ENCODE measurements at places on chromosomes 4 and X. TPM values are rescaled to one million over a fixed set of nuclear protein-coding genes. Genes with fewer than 3 reads are reported as not detected.

- no peaks in the 10 kb centered on the region for H3K4me1 ChIP-seq
- H3K27ac ChIP-seq: no peak overlapping the region
- no peaks in the 10 kb centered on the region for H3K27me3 ChIP-seq
- no peak overlapping the region for H3K4me3 ChIP-seq
Observed at GRCh38 chr4:22045051-22045630, 96.6 kb upstream of the KCNIP4 start.

DNA sequence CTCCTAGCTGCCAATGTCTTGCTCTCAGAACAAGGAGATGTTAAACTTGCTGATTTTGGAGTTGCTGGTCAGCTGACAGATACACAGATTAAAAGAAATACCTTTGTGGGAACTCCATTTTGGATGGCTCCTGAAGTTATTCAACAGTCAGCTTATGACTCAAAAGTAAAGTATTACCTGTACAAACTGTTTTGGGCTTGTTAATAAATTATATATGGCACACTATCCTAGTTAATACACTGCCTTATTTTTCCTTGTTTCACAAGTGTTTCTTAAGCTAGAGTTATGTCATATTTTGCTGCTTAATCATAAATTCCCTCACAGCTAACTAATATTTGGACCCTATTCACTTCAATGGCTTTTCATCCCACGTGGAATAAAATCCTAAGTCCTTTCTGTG is 45.3 kb downstream of the STK26 start:
- H3K27ac ChIP-seq: no peak overlapping the region
- H3K27me3 ChIP-seq: no peaks in the 10 kb centered on the region
- H3K36me3 ChIP-seq: no peaks in the 10 kb centered on the region
- no peak for DNase-seq

- no peaks in the 10 kb centered on the region for H3K36me3 ChIP-seq
- no peak for DNase-seq
- H3K27ac ChIP-seq: no peak overlapping the region
- no peaks in the 10 kb centered on the region for H3K4me1 ChIP-seq
- no peak overlapping the region for H3K4me3 ChIP-seq
Observed at GRCh38 chr4:151599863-151600262, 160.9 kb downstream of the GATB start.

- no peaks in the 10 kb centered on the region for H3K27me3 ChIP-seq
- H3K4me1 ChIP-seq: no peaks in the 10 kb centered on the region
- no peaks in the 10 kb centered on the region for H3K36me3 ChIP-seq
- peak; percentile 55 for DNase-seq
Observed at GRCh38 chrX:136065044-136065671, 79.9 kb downstream of the SLC9A6 start.

DNA sequence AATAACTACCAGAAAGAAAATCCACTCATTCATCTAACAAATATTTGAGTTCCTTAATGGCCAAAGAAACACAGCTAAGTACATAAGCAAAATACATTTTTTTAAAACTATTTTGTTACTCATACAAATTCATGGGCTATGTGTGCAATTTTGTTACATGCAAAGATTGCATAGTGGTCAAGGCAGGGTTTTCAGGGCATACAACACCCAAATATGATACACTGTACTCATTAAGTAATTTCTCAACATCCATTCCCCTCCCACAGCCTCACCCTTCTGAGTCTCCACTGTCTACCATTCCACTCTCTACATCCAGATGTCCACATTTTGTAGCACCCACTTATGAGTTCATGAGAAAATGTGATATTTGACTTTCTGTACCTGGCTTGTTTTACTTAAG is 58.2 kb downstream of the BRWD3 start:
- no peaks in the 10 kb centered on the region for H3K36me3 ChIP-seq
- DNase-seq: no peak
- no peak overlapping the region for H3K4me3 ChIP-seq
- no peaks in the 10 kb centered on the region for H3K27me3 ChIP-seq

DNA sequence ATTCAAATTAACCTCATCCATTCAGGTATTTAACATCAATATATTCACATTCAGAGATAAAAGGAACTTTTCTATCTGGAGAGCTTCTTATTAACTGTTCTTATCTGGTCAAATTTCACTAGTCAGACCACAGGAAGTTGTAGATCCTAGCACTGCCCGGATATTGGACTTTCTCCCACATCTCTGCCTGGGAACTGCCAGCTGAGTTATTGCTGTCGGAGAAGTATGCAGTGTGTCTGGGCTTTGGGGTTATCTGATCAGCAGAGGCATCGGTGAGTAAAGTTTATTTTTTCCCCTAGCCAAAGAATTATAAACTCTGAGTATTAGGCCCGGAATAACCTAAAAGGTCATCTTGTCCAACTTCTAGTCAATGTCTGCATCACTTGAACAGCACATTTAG is 45.1 kb downstream of the OR13H1 start:
- H3K36me3 ChIP-seq: no peaks in the 10 kb centered on the region
- H3K4me1 ChIP-seq: no peaks in the 10 kb centered on the region
- no peak overlapping the region for H3K27ac ChIP-seq
- no peaks in the 10 kb centered on the region for H3K27me3 ChIP-seq
- no peak for DNase-seq

GRCh38 chrX:102985192-102985591 is 48.1 kb downstream of the RAB40AL start:
- DNase-seq: no peak
- H3K4me3 ChIP-seq: no peak overlapping the region
- H3K27me3 ChIP-seq: no peaks in the 10 kb centered on the region

- no peak overlapping the region for H3K4me3 ChIP-seq
- H3K27me3 ChIP-seq: no peaks in the 10 kb centered on the region
- H3K36me3 ChIP-seq: no peaks in the 10 kb centered on the region
Observed at GRCh38 chr4:106775636-106776035, 260.5 kb downstream of the DKK2 start.

- no peak overlapping the region for H3K27ac ChIP-seq
- H3K27me3 ChIP-seq: no peaks in the 10 kb centered on the region
- no peak overlapping the region for H3K4me3 ChIP-seq
- H3K36me3 ChIP-seq: no peaks in the 10 kb centered on the region
- DNase-seq: no peak
Observed at GRCh38 chr4:73596001-73596400, 24.2 kb downstream of the RASSF6 start.

DNA sequence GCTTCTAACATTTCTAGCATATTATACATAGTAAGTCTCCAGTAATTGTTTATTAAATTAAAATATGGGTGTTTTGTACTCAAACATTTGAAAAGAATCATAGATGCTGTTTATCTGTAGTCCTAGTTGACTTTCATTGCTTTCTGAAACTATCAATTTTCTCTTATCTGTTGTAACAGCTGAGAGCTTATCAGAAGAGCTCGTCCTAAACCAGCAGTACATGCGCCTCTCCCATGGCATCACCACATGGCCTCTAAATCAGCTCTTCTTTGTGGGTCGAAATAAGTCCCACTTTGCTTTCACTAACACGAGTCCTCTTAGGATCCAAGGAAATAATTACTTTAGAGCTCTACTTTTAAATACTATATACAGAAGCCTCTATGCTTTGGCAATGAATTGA is 55.1 kb downstream of the PPP3CA start:
- no peaks in the 10 kb centered on the region for H3K27me3 ChIP-seq
- peaks cover 3% of the 10 kb centered on the region for H3K4me1 ChIP-seq
- no peak overlapping the region for H3K27ac ChIP-seq
- no peak for DNase-seq
- no peaks in the 10 kb centered on the region for H3K36me3 ChIP-seq

GRCh38 chr4:146975527-146975926 is 29.9 kb upstream of the TTC29 start:
- H3K36me3 ChIP-seq: no peaks in the 10 kb centered on the region
- no peaks in the 10 kb centered on the region for H3K4me1 ChIP-seq
- H3K27ac ChIP-seq: no peak overlapping the region
- no peak for DNase-seq
- H3K4me3 ChIP-seq: no peak overlapping the region

DNA sequence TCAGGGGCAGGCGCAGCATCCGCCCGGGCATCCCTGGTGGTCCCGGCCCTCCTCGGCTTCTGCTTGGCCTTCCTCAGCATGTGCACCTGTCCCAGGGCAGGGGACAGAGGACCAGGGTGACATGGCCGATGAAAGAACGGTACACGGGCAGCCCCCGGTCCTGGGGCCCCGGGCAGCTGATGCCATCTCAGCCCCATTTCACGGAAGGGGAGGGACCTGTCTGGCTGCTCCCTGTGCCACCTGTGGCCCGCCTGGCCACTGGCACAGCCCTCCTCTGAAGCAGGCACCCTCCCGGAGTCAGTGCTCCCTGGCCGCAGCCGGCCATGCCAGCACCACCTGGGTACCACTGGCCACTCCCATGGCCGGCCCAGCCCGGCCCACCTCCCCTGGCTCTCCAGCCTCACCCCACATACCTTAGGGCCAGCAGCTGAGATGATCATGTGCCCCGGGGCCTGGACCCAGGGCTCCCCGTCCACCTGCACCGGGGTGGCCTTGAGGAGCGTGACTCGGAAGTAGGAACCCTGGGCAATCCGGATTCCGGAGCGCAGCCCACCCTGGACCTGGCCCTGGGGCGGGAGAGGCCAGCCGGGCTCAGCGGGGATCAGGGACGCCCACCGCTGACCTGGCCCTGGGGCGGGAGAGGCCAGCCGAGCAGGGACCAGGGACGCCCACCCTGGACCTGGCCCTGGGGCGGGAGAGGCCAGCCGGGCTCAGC is 12.6 kb downstream of the DGKQ start:
- peak overlapping the region; percentile 87 for H3K27ac ChIP-seq
- H3K4me1 ChIP-seq: no peaks in the 10 kb centered on the region
- no peaks in the 10 kb centered on the region for H3K36me3 ChIP-seq
- H3K4me3 ChIP-seq: no peak overlapping the region
- peak; percentile 40 for DNase-seq

DNA sequence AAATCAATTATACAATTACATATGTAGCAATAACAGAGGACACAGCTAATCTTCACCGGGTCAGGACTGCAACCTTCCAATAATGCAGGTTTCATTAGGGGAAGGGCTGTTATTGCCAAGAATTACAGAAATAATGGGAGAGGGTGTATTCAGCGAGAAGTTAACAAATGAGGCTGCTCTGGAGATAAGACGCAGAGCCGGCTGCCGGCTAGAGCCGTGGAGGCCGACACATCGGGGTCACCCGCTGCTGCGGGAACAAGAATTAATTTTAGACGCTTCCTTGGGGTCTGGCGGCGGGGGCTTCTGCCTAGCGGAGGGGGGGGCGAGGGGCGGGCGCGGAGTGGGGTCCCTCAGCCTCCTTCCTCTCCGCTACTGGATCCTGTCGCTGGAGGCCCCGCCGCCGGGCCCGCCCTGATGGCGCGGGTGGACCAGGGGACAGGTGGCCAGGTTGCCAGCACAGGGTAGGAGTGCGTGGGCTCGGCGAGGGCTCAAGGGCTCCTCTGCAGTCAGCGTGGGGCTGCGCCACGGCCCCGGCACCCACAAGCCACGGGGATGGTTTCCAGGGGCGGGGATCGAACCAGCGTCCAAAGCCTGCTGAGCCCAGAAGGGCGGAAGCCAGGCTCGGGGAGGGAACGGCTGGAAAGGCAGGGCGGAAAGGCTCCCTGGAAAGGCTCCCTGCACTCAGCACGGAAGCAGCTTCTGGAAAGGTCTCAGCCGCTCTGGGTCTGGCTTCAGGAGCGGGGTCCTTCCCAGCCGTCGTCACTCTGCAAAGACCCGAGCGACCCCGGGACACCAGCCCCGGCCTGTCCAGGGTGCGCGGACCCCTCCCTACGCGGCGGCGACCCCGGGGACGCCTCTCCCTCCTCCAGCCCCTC is 113.8 kb upstream of the NKX1-1 start:
- H3K27ac ChIP-seq: no peak overlapping the region
- DNase-seq: no peak
- no peaks in the 10 kb centered on the region for H3K27me3 ChIP-seq

DNA sequence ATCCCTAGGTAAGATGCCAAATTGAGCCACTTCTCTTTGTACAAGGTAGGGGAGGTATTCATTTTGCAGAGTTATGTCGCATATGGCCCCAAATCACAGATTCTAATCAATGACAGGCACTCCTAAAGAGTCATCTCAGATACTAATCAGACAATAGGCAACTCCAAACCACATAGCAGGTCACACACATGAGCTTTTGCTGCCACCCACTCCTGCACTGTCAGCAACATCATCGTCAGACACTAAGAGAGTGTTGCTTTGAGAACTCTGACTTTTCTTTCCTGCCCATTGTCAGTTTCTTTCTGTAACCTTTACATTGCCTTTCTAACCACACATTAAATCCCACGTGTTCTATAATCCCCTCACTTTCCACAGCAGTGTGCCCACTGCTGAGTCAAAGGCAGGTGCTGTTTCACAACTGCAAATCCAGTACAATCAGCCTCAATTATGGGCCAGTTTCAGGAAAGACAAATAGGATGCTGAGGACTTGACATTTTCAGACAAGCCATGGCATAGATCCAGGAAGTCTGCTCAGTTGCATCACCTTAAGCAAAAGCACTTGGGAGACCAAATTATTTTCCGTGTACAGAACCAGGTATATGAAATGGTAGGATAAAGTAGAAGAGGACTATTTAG is 23.5 kb downstream of the TMEM31 start:
- no peaks in the 10 kb centered on the region for H3K4me1 ChIP-seq
- no peaks in the 10 kb centered on the region for H3K36me3 ChIP-seq
- no peak for DNase-seq
- H3K4me3 ChIP-seq: no peak overlapping the region
- no peaks in the 10 kb centered on the region for H3K27me3 ChIP-seq

Gene NAP1L3
- not detected for total RNA-seq

Gene HERC5
- 12.4 TPM for total RNA-seq

Gene RNF150
- total RNA-seq: 1.2 TPM

Gene TLL1
- 3.7 TPM for total RNA-seq

Gene ADAM29
- total RNA-seq: not detected

Gene CLCN4
- total RNA-seq: not detected

Gene NUP54
- total RNA-seq: 26.0 TPM

Gene UVSSA
- 42.2 TPM for total RNA-seq
